CD4-positive, alpha-beta T cell treated with Interleukin-12 subunit alpha and Interleukin-12 subunit beta, for 1 hour (primary cell): ENCODE measurements at places on chromosomes 5 and 9.
A peak's percentile ranks its signal among the peaks of the same experiment; 100 is the strongest.

DNA sequence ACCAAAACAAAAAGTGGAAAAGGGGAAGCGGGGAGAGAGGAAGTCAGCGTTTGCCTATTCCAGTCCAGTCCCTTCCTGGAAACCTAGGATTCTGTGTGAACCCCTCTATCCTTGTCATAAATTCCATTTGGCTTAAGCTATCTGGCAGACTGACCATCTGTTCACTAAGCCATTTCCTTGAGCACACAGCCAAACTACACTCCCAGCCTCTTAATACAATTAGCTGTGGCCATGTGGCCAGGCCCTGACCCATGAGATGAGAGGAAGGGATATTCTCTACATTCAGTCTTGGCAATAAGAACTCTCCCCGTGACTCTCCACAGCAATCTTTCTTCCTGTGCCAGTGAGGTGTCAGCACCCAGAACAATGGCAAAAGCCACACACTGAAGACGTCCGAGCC lies 424.8 kb downstream of the TLE1 start:
- DNase-seq = no peak

- no peak for DNase-seq
Measured at GRCh38 chr5:21910731-21911130, 942.4 kb downstream of the CDH12 start.

GRCh38 chr5:107289030-107289714 lies 381.6 kb downstream of the EFNA5 start:
- DNase-seq = no peak

GRCh38 chr5:78821536-78822021 lies 163.5 kb downstream of the ARSB start:
- no peak for DNase-seq

DNA sequence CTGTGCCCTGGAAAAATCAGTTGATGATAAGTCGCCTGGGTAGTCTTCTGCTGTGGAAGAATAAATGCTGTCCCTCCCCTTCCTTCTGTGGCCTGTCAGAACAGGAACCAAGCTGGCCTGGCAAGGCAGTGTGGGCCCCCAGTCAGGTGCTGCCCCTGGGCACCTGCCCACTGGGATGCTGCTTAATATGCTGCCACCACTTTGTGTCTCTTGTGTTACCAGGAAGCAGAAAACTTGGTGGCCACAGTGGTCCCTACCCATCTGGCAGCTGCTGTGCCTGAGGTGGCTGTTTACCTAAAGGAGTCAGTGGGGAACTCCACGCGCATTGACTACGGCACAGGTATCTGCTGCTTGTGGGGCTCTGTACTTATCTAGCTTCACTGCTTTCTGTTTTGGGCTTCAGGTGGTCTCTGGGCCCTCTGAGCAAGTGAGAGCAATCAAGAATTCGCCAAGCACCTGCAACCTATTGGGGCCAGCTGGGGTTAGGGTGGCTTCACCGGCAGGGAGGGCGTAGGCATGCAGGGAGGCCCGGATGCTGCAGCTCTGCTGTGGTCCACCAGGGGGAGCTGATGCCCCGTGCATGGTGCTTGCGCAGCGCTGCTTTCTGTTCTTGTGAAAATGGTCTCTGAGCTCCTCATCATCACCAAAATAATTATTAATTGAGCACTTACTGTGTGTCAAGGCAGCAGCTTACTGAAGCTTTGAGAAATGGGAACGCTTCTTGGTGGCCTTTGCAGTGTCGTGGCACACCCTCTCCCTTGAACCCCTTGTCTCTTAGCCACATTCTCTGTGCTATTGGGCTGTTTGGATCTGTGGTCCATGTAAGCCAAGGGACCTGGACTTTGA lies 20.3 kb downstream of the PTPA start:
- peak; percentile 88 for DNase-seq

- DNase-seq = no peak
Measured at GRCh38 chr9:72210522-72210921, 61.3 kb downstream of the GDA start.

DNA sequence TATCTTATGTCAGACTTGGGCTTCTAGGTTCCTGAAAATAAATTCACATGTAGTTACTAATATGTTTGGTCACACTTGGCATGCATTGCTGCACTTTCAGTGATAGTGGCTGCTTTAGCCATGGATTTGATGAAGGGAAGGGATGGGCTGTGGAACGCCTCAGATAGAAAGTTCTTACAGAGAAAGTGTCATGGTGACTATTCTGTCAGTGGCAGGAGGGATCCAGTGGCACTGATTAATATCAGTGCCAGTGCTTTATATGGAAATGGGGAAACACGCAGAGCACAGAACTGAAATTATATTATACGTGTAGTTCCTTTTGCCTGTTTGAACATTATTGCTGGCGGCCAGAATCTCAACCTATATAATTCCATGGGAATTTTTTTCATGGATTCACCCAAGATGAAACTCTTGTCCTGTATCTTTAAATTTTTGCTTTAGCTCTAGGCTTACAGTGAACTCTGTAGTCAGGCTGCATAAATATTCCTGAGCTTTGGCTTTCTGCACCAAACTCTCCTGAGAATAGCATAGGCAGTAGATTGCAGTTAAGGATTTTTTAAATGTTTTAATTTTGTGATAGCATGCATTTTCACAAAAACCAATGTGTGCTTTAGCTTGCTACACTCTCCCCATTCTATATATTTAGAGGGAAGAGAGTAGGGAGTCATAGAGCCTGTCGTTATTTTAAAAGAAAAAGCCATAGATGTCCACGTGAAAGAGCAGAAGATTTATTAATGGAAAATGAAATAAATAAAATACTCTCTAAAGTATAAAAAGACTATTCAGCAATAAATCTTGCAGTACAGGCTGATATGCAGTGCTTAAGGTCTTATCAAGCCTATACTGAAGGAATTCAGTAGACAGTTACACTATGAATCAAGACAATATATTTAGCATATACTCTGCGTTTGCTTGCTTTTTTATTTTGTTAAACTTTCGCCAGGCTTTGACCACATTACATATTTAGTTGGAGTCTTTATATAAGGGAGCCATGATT lies 98.7 kb downstream of the EDIL3 start:
- DNase-seq = no peak

GRCh38 chr5:141506381-141507155 lies 17.7 kb downstream of the PCDHGC5 start:
- no peak for DNase-seq

- DNase-seq = no peak
Measured at GRCh38 chr9:83065233-83065632, 2.3 kb upstream of the RASEF start.

DNA sequence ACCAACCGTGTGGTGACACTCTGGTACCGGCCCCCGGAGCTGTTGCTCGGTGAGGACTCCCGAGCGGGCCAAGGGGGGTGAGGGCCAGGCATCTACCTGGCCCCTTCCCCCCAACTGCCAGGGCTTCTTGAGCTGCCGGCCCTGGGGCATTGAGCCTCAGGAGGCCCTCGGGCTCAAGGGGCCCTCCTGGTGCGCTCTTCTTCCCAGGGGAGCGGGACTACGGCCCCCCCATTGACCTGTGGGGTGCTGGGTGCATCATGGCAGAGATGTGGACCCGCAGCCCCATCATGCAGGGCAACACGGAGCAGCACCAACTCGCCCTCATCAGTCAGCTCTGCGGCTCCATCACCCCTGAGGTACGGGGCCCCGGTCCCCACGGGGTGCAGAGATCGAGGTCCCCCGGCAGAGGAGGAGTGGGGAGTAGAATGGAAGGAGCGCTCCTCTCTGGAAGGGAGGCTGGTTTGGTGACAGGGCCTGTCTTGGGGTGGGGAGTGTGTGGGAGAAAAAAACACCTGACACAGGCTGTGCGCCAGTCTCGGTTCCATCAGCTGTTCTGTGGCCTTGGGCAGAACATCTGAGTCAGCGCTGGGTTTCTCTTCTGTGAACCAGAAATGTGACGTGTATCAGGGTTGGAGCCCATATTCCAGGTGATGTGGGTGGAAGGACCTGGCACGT lies 2.6 kb downstream of the CDK9 start:
- no peak for DNase-seq

- DNase-seq = no peak
Measured at GRCh38 chr9:125932012-125932411, 184.8 kb downstream of the PBX3 start.

DNA sequence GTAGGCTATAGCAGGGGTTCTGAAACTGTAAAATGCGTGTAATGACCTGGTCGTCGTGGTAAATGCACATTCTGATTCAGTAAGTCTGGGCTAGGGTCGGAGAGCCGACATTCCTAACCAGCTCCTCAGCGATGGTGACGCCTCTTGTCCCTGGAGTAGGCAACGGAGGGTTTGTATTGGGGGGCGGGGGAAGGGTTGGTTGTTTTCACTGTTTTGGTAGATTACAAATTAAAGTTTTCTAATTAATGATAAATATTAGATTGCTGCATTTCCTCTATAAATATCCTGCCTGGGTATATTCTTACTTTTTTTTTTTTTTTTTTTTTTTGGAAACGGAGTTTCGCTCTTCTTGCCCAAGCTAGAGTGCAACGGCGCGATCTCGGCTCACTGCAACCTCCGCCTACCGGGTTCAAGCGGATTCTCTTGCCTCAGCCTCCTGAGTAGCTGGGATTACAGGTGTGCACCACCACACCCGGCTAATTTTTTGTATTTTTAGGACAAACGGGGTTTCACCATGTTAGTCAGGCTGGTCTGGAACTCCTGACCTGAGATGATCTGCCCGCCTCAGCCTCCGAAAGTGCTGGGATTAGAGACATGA lies 566 bp upstream of the ALDH7A1 start:
- DNase-seq = no peak

GRCh38 chr9:3526997-3527940 lies 1.5 kb upstream of the RFX3 start:
- peak; percentile 45 for DNase-seq

- DNase-seq = no peak
Measured at GRCh38 chr5:159135896-159136531, 36.3 kb upstream of the EBF1 start.
